ENCODE measurements at places on chromosomes 3 and 15.

- DNase-seq = no peak
Measured at GRCh38 chr15:25226360-25226759, 212.5 kb downstream of the UBE3A start.

DNA sequence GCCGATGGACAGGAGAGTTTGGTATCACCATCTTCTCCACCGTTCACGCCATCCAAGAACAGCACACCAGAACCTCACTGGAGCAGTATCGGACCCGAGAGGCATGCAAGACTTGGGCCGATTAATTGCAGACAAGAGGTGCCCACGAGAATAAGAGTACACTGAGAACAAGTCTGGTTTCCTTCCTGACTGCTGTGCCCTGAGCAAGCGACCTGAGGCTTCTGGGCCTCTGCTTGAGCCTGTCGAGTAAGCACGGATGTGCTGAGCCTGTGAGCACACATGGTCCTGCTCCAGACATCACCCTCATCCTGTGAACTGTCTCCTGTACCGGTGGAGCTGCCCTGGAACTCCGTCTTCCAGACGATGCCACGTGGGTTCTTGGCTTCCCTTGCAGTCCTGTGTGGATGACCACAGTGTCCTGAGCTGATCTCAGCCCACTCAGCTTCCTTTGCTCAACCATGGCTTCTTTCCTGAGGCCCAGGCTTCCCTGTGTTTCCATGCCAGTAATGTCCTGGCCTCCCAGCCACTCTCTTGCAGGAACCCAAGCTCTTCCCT lies 34.3 kb upstream of the SNRPA1 start:
- DNase-seq = no peak

DNA sequence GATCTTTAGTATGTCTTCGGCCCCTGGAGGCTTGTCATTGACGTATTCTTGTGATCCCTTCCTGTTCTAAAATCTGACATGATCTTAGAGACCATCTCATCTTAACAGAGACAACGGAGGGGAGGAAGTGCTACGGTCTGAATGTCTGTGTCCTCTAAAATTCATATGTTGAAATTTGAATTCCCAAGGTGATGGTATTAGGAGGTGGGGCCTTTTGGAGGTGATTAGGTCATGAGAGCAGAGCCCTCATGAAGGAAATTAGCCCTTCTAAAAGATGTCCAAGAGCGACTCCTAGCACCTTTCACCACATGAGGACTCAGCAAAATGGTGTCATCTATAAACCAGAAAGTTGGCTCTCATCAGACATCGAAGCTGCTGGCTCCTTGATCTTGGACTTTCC lies 233.2 kb upstream of the CMC1 start:
- no peak for DNase-seq

DNA sequence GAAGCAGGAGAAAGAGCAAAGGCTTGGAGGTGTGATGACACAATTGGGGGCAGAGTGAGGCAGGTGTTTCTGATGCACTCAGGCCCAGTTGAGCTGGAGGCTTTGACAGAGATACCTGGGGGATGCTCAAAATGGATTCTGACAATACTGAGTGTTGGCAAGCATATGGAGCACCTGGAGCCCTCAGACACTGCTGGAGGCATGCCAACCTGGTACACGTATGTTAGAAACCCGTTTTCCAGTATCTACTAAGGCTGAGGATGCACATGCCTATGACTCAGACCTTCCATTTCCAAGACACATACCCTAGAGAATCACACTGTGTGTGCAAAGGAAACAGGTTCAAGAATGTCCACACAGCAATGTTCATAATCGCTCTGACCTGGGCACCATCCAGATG lies 58.7 kb downstream of the WNT7A start:
- DNase-seq = no peak

DNA sequence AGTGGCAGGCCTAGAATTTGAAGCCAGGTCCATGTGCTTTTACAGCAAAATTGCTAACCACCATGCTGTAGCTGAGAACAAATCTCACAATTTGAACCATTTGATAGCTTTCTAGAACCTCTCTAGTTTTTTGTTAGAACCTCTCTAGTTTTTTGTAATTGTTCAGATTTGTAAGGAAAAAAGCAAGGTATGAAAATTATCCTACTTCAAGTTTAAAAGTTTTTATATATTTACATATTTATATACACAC lies 9.8 kb downstream of the GXYLT2 start:
- no peak for DNase-seq

DNA sequence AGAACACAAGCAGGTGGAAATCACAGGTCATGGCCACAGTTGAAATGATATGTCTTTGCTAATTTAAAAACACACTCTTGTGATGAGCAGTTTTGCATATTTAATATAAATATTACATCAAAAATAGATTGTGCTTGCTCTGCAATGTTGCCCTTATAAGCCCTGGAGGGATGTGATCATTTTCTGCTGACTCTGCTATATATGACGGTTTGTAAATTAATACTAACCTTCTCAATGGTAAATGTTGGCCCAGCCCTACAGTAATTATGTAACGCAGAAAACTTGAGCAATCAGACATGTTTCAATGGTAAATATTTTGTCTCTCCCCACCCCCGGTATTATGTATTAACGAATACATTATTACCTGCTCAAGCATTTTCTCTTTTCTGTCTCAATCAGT lies 359.5 kb upstream of the CNTN6 start:
- DNase-seq = no peak

GRCh38 chr15:44102675-44103254 lies 92.3 kb downstream of the FRMD5 start:
- DNase-seq = no peak

DNA sequence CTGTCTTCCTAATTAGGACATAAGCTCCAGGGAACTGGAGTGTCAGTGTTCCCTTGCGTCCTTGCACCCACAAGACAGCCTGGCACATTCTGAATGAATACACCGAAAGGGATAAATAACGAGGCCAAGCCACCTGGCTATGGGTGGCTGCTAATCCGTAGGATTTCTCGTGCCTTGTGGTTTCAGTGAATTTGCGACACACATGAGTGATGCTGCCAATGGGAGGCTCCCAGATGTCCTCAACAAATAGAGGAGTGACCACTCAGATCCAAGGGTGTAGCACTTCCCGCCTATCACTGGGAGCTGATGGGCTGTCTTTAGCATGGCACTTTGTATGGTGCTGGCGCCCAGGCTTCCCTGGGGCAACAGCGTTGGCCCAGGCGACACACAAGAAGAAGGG lies 43.4 kb downstream of the APBA2 start:
- no peak for DNase-seq

- no peak for DNase-seq
Measured at GRCh38 chr3:24850245-24850644, 355.6 kb upstream of the THRB start.

DNA sequence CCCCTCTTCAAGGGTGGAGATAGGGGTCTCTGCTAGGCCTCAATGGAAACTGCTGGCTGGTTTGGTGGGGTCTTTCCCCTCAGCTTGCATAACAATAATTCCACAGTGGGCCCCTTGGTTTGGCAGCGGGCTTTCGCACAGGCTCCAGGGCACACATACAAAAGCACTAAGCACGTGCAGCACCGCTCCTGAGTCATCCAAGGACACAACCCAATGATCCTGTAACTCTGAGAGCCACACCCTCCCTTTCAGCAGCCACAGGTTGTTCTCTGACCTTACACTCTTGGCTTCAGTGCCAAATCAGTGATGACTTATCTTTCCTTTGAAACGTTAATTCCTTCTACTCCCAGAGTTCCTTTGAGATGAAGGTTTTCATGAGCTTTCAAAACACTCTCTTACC lies 41.7 kb downstream of the DAPK2 start:
- no peak for DNase-seq
